Activated T-cell treated with anti-CD3 and anti-CD28 coated beads, Interleukin-2, amount 50 U/mL, for 72 hours (primary cell): ENCODE measurements at places on chromosomes 5 and 9. TPM values are rescaled to one million over a fixed set of nuclear protein-coding genes. Genes with fewer than 3 reads are reported as not detected.

The OCLN gene
- total RNA-seq = 0.62 TPM

The ENTREP1 gene
- not detected for total RNA-seq

GRCh38 chr5:72454996-72455395 is 52.2 kb downstream of the ZNF366 start:
- H3K27ac ChIP-seq = no peak overlapping the region
- H3K4me3 ChIP-seq = no peak overlapping the region
- no peaks in the 10 kb centered on the region for H3K36me3 ChIP-seq
- H3K4me1 ChIP-seq = no peaks in the 10 kb centered on the region
- peaks cover 14% of the 10 kb centered on the region for H3K27me3 ChIP-seq

DNA sequence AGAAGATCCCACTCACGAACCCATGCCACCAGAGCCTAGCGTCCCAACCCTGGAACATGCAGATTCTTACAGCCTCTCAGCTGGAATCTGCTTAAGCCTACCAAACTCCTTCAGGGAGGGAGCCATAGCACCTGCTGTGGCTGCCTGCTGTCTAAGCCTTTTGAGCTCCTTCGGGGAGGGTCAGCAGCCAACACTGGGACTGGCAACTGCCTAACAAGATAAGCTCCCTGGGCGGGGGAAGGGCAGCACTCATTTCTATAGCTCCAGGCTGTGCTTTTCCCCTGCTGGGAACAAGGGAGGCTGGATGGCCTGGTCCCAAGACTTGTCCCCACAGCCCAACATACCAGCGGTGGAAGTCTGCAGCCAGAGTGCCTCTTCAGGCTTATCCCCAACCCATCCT is 199.1 kb upstream of the OR13F1 start:
- H3K4me3 ChIP-seq = no peak overlapping the region
- H3K27me3 ChIP-seq = no peaks in the 10 kb centered on the region

GRCh38 chr5:153562189-153562588 is 71.7 kb downstream of the GRIA1 start:
- H3K27me3 ChIP-seq = no peaks in the 10 kb centered on the region
- no peaks in the 10 kb centered on the region for H3K36me3 ChIP-seq
- no peak overlapping the region for H3K27ac ChIP-seq
